ENCODE measurements at places on chromosomes 6 and 20.

DNA sequence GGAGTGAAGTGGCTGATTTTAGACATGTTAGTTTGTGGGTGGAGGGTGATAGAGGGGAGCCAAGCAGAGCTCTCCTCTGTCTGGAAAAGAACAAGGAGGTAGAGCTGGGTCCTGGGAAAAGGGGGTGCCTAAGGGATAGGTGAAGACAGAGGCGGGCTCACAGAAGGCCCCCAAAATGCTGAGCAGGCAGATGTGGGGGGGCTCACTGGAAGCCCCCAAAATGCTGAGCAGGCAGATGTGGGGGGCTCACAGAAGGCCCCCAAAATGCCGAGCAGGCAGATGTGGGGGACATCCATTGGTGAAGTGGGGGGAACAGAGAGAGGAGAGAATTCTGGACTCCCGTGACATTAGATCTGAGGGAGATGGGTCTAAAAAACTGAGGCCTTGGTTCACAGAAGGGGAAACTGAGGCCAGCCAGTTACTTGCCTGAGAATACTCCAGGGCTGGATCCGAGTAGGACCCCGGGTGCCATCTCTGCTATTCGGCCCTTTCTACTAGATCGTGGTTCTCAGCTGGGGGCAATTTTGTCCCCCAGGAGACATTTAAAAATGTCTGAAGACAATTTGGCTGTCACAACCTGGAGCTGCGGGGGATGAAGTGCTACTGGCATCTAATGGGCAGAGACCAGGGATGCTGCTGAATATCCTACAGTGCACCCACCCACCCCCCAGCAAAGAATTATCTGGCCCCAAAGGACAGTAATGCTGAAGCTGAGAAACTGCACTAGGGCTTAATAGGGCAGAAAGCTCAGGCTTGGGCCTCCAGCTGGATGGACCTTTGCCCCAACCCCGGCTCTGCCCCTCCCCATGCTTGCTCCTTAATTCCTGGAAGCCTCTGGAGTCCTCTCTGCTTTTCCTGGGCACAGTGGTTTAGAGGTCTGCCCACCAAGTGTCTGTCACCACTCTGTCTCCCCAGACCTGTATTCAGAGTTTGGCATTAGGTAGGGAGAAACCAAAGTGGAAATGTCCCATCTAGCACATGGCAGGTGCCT lies 2.1 kb downstream of the LPIN3 start:
- DNase-seq: no peak

GRCh38 chr20:5652626-5653553 lies 97.3 kb upstream of the SHLD1 start:
- DNase-seq: no peak

DNA sequence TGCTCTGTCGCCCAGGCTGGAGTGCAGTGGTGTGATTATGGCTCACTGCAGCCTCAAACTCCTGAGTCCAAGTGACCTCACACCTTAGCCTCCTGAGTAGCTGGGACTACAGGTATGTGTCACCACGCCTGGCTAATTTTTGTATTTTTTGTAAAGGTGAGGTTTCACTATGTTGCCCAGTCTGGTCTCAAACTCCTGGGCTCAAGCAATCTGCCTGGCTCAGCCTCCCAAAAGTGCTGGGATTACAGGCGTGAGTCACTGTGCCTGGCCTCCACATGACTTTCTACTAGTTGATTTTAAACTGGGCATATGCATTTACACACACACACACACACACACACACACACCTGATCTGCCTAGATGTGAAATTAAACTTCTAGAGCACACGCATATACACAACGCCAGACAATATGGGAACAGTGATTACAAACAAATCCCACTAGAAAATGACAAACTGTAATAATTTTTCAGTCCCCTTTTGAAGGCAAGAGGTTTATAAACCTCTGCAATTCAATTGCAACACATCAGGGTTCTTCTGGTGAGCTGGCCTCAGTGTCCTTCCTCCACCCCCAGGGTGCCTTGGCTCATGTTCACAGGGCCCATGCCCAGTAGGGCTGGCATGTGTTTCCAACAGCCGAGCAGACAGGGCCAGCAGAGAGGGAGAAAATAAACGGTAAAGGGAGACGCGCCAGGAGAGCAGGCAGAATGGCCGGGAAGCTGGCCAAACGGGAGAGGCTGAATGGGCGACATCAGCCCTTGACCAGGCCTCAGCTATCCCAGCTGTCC lies 31.2 kb downstream of the PARD6B start:
- DNase-seq: peak; percentile 56

DNA sequence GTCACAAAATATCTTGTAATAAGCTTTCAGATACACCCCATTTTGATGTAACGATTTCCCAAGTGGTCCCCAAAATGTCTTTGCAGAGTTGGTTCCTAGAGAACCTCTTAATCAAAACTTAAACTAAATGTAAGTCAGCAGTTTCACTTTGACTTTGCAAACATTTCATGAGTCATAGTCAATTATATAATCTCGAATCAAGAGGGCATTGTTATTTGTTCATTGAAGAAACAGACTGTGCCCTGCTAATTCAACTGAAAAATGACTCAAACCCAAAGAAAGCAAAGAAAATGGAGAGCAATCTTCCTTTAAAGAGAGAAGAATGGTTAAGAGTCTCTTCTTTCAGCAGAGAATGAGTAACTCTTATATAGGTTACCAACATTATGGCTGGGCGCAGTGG lies 58.3 kb downstream of the IPCEF1 start:
- no peak for DNase-seq

DNA sequence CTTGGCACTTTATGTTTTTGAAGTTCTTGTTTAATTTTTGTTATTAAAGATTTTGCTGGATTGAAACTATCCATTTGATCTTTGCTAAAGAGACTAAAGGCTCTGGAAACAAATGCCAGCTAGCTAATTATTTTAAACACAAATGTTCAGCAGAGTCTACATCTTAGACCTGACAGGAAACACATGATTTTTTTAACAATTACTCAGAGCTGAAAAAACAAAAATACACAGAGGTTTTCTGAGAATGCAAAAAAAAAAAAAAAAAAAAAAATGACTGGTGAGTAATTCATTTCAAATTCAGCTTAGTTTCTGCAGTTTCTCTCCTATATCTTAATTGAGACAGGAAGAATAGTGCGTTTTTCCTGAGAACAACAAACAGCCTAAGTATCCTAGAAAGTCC lies 448.0 kb downstream of the TENT5A start:
- DNase-seq: no peak

DNA sequence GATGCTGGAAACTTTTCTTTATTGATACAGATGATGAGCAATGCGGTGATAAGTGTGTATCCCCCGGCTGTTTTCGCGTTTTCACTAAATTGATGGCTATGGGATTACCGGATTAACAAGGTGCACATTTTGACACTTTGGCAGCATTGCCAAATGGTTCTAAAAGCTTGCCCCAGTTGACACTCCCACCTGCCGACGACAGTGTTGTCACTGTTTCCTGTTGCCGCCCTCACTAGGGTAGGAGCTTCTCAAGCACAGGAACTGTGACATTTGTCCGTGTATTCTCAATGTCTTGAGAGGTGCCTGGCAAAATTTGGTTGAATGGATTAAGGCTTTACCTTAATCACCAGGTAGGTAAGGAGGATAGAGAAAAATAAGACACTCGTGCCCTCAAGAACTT lies 9.8 kb upstream of the MAPK13 start:
- no peak for DNase-seq

DNA sequence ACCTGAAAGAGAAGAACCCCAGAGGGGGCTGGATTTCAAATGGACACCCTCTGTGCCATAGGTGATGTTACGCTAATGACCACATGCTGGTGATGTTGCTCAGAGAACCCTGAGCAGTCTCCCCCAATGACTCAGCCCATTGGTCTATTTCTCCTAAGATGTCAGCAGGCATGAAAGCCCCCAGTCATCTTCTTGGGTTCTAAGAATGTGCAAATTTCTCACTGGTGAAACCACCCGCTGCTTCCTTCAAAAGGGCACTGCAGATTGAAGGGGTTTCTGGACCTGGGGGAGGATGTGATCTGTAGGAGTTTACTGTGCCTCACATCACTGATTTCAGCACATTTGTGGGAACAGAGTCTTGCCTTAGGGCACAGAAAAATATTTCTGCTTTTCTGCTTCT lies 298.4 kb upstream of the MOCS1 start:
- DNase-seq: no peak

GRCh38 chr20:59706400-59706693 lies 102.0 kb downstream of the PHACTR3 start:
- DNase-seq: no peak

- no peak for DNase-seq
Observed at GRCh38 chr20:6164421-6165341, 41.9 kb upstream of the FERMT1 start.

DNA sequence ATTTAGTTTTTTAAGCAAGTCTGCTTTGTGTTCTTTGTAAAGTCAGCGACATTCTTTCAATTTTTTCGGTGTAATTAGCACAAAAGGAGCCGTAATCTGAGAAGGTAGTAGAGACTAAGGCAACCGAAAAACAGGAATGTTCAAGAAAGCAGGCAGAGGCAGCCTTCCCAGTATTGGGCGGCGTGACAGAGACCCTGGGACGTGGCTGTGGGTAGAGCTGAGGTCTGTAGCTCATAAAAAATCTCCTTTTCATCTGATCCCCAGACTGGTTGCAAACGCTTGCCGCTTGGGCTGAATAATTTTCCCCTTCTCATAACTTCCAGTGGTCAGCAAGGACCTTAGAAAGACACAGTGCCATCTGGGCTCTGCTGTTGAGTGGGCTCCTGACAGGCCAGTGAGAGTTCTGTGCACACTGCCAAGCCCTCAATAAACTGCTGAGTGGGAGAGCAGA lies 30.8 kb downstream of the GNAS start:
- no peak for DNase-seq

- DNase-seq: no peak
Observed at GRCh38 chr6:55174211-55175026, at the start of gene HCRTR2. Gene HCRTR2, plus strand, starts transcription at chr6:55174515. Its CDS starts 73 bp downstream, at chr6:55174588.

- DNase-seq: no peak
Observed at GRCh38 chr20:40706977-40707582, 18.0 kb upstream of the MAFB start.

- no peak for DNase-seq
Observed at GRCh38 chr6:137389150-137389704, 105.0 kb downstream of the OLIG3 start.

DNA sequence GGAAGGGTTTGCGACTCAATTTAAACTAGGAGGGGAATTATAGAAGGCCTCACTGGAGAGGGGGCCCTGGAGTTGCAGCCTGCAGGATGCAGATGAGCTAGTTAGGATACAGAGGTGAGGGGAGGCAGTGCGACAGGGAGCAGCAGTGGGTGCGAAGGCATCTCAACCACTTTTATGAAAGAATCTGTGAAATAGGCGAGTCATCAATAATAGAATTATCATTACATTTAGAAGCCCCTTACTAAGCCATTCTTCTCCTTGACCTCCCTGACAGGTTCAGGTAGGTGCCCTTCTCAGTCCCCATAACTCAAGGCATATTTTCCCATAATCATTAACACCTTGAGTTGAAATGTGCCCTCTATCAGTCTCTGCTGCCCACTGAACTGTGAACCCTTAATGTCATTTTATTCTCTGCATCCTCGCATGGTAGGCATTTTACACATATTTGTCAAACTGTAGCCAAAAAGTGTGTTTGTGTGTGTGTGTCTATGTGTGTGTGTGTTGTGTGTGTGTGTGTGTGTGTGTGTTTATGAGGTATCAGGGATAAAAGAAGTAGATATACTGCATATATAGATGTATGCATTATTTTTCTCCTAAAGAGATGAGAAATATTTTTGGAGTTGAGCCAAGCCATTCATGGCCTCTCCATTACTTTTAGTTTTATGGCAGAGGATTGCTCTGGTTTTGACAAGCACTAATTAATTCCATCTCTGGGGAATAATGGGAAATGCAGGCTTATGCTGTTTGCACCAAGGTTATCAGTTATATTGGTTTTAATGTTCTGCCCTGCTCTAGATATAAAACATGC lies 898.8 kb downstream of the KIF16B start:
- DNase-seq: no peak

DNA sequence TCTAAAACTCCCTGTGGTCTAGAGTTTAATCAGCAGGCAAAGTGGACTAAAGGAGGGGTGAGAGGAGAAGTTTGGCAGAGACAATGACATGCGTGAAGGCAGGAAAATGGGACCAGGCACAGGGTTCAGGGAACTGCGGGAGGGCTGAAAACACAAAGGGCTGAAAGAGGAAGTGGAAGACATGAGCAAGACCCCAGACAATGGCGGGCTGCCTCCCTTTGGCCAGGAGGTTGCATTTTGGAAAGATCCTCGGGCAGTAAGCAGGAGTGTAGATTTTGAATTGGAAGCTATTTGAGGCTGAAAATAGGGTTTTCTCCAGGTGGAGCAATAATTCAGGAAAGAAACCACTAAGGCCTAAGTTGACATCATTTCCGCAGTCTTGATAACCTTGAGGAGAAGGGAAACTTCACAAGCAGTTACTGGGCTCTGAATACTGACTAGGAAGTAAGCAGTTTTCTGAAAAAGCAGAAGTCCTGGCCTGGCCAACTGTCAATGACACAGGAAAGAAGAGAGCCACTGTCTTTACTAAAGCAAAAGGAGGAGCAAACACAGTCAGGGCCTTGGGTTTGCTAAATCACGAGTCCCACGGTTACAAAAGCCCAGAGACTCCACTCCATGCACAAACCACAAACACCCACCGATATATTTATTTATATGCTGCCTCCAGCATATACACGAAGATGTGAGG lies 3.4 kb downstream of the LY86 start:
- DNase-seq: no peak

- no peak for DNase-seq
Observed at GRCh38 chr20:64261138-64261537, 5.6 kb downstream of the PCMTD2 start.

DNA sequence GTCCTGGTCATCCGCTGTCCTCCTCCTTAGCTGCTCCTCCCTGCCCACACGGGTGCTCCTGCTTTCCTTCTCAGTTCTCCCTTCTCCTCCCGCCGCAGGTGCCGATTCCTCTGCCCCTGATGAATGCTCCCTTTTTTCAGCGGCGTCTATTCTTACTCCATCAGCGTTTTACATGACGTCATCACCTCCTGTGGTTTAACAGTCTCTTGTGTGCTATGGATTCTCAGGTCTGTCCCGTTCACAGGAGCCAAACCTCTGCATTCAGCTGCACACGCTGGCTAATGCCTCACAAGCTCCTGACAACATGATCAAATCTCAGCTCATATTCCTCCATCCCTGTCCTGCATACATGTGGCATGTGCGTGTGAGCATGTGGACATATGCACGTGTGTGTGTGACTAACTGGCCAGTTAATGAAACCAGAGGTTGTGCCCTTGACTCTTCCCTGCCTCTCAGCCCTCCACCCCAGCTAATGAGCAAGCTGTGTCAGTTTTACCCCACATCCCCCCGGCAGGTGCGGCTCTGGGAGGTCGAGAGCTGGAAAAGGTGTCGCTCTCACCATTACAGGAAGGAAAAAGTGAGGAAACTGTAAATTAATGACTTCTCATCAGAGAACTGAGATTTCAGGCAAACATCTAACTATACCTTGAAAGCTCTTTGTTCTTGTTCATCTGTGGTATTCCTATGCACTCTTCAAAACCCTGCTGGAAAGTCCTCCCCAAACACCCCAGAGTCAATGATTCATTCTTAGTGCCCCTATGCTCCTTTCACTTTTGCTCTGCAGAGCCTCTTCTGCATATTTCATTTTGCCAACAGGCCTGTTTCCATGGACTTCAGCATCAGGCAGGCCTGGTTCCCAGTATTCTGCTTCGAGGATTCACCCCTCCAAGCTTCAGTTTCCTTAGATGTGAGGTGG lies 163.1 kb downstream of the TTLL2 start:
- no peak for DNase-seq
